HCT116 (cell line): ENCODE measurements at places on chromosomes 4 and X.

GRCh38 chrX:135572436-135572835 lies 52.0 kb downstream of the INTS6L start:
- no peak for DNase-seq

DNA sequence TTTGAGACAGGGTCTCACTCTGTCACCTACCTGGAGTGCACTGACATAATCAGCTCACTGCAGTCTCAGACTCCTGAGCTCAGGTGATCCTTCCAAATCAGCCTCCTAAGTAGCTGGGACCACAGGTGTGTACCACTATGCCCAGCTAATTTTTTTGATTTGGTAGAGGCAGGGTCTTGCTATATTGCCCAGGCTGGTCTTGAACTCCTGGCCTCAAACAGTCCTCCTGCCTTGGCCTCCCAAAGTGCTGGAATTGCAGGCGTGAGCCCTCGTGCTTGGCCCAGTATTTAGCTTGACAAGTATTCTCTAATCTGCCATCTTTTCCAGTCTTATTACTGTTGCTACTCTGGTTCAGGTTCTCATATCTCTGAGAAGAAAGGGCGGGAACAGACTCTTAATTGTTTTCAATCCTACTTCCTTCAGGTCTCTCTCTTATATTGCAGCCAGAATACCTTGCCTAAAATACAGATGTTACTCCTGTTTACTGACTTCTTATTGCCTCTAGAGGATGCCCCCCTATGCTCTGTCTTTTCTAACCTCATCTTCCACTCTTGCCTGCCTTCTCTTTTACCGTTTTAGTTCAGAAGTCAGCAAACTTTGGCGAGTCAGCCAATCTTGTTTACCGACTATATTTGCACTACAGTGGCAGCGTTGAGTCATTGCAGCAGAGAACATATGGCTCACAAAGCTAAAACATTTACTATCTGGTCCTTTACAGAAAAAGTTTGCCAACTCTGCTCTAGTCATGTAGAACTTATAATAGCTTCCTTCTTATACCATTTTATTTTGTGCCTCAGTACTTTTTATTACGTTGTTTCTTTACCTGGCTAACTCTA lies 19.0 kb downstream of the MRPL1 start:
- DNase-seq = no peak

GRCh38 chrX:103253608-103254007 lies 1.3 kb downstream of the TCEAL8 start:
- no peak for DNase-seq

DNA sequence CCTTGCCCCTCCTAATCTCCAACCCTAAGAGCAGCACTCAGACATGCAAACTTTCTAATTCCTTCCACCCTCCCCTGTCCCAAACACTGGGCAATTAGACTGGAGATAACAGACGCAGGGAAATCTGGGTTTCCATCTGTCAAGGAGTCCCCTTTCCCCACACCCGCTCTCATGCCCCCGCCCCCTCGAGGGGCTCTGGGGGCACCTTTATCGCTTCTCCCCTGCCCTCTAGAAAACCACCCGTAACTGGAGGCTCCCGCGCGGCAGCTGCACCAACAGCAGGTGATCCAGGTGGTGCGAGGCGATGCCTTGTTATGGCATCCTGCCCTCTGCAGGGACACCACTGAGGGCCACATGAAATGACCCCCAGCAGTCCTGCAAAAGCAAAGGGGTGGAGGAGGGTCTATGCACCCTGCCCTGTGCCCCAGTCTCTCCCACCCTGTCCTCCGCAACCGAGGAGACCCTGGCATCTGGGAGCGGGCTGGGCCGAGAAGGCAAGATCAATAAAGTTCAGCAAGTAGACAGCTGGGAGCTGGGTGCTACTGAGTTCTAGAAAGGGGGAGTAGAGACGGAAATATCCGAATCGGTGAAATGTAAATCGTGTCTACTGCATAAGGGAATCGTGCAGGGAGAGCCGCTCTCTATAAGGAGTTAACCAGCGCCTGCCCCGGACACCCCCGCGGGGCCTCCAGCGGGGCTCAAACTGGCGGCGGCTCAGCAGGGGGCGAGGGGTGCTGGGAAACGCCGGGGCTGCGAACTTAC lies 1.6 kb downstream of the KCTD8 start:
- no peak for DNase-seq

GRCh38 chrX:8988446-8988845 lies 45.5 kb downstream of the FAM9B start:
- DNase-seq = no peak
